IPS DF 6.9 (cell line): ENCODE measurements at places on chromosomes 2 and 18.

GRCh38 chr18:52345428-52345827 lies 5.4 kb downstream of the DCC start:
- no peak for DNase-seq

DNA sequence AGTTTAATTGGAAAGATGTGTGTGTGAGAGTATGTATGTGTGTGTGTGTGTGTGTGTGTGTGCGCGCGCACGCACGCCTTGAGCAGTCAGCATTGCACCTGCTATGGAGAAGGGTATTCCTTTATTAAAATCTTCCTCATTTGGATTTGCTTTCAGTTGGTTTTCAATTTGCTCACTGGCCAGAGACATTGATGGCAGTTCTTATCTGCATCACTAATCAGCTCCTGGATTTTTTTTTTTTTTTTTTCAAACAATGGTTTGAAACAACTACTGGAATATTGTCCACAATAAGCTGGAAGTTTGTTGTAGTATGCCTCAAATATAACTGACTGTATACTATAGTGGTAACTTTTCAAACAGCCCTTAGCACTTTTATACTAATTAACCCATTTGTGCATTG lies 48.0 kb downstream of the FEZ2 start:
- DNase-seq: no peak

- peak; percentile 61 for DNase-seq
These were observed 43.4 kb upstream of the MTCL1 start for GRCh38 chr18:8661754-8662559.

DNA sequence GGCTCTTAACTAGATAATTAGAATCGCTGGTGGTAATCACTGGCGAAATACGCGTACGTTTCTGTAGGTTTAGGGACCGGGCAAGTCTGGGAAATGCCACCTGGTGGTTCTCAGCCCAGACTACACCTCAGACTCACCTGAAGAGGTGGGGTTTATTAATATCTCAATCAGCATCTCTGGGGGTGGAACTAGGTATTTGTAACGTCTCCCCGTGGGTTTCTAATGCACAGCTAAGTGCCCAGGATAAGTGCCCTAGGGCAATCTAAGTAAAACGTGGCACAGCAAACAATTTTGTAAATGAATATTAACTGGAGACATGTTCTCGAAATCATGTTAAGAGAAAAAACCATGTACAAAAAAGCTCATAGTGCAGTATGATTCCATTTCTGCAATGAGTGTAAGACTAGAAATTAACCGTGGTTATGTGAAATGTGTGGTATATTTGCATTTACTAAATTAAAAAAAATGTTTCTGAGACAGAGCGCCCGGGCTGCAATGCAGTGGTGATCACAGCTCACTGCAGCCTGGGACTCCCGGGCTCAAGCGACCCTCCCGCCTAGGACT lies 760 bp upstream of the CNOT11 start:
- DNase-seq: no peak

GRCh38 chr18:78165525-78165924 lies 814.1 kb upstream of the SALL3 start:
- no peak for DNase-seq

DNA sequence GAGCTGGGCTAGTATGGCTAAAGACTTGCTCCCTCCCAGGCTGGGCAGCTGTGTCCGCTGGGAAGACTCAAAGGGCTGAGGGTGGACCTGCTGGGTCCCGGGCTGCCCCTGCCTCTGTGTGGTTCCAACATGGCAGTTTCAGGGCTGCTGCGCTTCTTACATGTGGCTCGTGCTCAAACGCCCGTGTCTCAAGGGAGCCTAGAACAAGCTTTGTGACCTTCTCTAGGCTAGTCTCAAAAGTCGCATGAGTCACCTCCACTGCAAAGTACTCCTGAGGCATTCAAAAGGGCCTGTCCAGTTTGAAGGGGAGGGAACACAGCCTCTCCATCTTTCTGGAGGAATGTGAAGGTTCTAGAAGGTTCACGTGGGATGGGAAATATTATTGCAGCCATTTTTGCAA lies 44.7 kb upstream of the RAB31 start:
- no peak for DNase-seq

- DNase-seq: no peak
These were observed 9.6 kb downstream of the SERPINB8 start for GRCh38 chr18:63979409-63979920.

DNA sequence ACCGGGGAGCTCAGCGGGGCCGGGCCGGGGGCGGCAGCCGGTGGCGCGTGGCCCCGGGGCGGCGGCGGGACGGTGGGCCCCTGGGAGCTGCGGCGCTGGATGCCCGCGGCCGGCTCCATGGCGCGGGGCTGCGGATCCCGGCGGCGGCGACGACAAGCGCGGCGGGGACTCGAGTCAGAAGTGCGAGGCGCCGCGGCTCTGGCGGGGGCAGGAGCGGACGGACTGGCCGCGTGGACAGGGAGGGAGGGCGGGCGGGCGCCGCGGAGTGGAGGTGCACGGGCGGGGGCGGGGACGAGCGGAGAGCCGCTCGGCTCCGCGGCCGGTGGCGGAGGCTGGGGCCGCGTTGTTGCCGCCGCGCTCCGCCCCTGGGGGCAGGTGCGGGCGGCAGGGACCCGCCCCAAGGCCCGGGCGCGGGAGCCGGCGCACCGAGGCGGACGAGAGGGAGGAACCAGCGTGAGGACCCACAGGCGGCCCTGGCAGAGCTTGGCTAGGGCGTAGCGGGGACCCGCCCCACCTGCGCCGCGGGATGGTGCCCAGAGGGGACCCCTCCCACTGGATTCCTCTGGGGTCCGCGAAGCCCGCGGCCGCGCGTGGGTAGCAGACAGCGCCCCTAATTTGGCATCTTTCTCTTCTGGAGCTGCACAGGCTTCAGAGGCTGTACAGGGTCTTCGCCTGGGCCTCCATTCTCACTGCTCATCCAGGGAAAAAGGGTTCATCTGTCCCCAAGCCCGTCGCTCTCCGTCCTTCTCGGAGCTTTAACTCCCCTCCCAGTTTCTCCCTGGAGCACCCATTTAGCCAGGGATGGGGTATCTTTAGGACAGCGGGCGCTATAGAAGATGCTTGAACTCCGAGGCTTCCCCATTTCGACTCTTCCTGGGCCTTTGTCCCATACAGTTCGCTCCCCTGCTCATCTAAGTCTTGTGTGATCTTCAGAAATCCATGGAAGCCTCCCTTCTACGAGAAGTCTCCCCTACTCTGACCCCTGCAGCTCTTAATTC lies at the start of gene TMEM163:
TSS of gene TMEM163 (minus strand) at position 184 of the 998 bp plus-strand sequence.
- DNase-seq: no peak

GRCh38 chr2:118177318-118177717 lies 89.0 kb downstream of the INSIG2 start:
- no peak for DNase-seq
